ENCODE measurements at places on chromosomes 11 and 22.
A peak's percentile ranks its signal among the peaks of the same experiment; 100 is the strongest.

- DNase-seq, result no peak
Measured at GRCh38 chr22:35930933-35931332, 97.7 kb downstream of the RBFOX2 start.

- no peak for DNase-seq
Measured at GRCh38 chr11:18264677-18265555, 1.1 kb upstream of the SAA1 start.

- no peak for DNase-seq
Measured at GRCh38 chr22:33787645-33788456, 132.4 kb downstream of the LARGE1 start.

- no peak for DNase-seq
Measured at GRCh38 chr11:83072350-83073242, 899 bp upstream of the RAB30 start.

- DNase-seq, result no peak
Measured at GRCh38 chr11:57936050-57936418, 87.6 kb upstream of the OR9Q1 start.

DNA sequence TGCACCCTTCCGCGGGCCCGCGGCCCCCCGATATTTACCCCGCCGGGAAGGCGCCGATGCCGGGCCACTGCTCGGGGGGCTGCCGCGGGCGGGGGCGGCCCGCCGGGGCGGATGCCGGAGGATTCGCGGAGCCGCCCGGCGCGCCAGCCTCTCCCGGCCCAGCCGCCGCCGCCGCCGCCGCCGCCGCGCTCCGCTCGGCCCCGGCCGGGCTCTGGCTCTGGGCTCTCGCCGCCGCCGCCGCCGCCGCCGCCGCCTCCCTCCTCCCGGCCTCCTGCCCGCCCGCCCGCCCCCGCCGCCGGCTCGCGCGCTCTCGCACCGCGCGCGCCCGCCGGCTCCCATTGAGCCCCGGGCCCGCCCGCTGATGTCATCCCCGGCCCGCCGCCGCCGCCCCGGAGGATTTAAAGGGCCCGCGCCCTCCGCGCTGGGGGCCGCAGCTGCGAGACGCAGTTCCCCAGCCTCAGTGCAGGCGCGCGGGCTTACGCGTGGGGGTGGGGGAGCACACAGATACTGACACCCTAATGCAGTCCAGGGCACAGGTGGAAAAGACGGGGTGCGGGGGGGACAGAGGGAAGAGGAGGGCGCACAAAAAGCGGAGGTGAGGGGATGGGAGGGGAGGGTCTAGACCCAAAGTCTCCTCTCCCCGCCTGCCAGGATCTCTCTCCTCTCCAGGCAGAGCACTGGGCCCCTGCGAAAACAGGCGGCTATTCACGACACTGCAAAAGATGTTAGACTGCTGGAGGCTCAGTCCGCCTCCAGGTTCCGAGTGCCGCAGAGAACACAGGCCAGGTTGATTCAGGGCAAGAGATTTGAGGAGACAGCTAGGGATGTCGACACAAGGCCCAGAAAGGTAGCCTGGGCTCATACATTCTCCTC, at the start of gene CSNK1E:
Gene CSNK1E, minus strand, starts transcription at position 312 of the 873 bp plus-strand sequence. CDS start 3,276 bp downstream, outside the sequence.
- peak; percentile 66 for DNase-seq

GRCh38 chr11:9639985-9640384, 23.9 kb upstream of the SWAP70 start:
- no peak for DNase-seq

DNA sequence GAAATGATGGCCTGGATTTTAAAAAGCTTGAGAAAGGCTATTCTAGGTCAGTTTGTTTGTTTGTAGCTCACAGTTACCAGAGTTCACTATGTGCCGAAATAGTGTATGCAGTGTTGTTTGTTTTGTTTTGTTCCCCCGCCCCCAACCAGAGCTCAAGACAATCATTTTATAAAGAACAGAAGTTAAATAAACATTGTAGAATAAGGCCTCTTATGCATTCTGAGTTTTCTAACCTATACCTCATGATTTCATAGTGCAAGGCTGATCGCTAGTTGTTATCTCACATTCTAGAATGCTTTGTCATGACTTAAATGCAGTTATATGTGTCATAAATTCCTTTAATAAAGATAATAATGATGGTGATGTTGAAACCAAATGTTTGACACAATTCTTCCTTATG, 7.8 kb downstream of the KCNA4 start:
- DNase-seq, result no peak

GRCh38 chr11:64152841-64153691, 12.8 kb downstream of the MACROD1 start:
- DNase-seq, result peak; percentile 49

DNA sequence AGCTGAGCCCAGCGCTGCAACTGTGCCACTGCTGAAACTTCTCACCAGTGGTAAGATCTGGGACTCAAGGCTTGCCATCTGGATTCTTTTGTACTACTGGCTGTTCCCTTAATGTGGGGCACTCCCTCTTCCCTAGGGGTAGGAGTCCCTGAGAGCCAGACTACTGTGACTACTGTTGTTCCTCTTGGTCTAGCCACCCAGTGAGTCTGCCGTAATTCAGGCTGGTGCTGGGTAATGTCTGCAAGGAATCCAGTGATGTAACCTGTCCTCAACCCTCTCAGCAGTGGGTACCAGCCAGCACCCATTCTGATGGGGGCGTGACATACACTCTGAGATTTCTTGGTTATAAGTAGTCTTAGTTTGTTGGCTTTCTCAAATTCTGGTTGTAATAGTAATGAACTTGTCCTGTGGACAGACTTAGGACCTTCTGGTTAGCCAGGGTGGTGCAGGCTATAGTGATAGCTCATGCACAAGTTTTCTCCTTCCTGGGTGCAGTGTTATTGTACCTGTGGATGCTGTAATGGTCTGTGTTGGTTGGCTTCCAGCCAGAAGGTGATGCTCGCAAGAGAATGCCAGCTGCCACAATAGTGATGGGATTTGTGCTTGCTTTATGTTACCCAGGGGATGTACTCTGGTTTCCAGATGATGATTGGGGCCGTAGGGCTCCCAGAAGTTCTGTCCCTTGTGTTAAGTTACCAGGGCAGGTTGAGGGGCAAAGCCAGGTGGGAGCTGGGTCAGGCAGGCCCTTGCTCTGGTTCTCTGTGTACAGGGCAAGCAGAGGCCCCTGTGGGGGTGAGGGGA, 65.5 kb downstream of the ARHGAP42 start:
- DNase-seq, result no peak

DNA sequence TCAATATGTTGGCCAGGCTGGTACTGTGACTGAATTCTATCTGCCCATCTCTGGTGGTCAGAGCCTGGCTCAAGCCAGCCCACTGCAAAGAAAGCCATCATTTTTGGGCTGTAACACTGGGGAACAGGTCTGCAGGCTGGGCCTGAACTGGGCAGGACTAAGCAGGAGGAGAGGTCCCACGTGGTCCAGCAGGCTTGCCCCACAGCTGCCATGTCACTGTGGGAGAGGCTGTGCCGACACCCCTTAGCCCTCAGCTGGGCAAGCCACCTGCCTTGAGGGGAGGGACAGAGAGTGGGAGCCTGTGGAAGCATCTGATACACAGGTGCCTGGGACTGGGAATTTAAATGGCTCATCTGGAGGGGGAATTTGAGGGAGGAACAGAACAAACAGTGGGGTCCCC, 66.7 kb upstream of the CLTCL1 start:
- DNase-seq, result no peak

DNA sequence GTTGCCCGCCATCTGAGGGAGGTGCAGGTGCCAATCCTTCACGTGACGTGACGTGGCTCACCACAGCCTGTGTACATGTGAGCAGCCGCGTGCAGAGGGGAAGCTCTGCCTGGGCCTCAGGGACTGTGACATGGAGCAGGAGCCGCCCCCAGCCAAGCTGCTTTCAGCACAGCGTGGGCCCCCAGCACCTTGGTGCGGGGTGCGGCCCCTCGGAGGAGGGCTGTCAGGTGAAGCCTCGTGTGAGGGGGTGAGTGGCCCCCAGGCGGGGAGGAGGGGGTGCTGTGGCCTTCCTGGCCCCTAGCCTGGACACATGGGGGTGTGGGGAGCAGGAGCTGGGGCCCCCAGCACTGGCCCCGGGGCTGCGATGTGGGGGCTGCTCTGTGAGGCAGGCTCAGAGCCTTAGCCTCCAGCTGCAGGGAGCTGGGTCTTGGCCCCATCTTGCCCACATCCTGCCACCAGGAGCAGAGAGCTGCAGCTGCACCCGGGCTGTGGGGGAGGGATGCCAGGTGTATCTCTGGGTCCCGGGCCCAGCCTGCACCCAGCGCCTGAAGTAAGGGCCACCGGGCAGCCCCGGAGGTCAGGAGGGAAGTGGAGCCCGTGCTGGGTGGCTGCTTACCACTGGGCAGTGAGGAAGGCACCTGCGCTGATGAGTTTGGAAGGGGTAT, at the start of gene ADORA2A:
Gene ADORA2A, plus strand, starts transcription at position 100 of the 665 bp plus-strand sequence. CDS start 5,806 bp downstream, outside the sequence.
- peak; percentile 88 for DNase-seq

- no peak for DNase-seq
Measured at GRCh38 chr11:102794382-102794781, 3.6 kb downstream of the MMP1 start.

GRCh38 chr11:22860241-22860640, at the start of gene CCDC179:
Gene CCDC179, minus strand, starts transcription at chr11:22860474. Its CDS starts 53 bp downstream, at chr11:22860421.
- no peak for DNase-seq

GRCh38 chr11:2451336-2451735, 6.5 kb downstream of the KCNQ1 start:
- DNase-seq, result no peak

DNA sequence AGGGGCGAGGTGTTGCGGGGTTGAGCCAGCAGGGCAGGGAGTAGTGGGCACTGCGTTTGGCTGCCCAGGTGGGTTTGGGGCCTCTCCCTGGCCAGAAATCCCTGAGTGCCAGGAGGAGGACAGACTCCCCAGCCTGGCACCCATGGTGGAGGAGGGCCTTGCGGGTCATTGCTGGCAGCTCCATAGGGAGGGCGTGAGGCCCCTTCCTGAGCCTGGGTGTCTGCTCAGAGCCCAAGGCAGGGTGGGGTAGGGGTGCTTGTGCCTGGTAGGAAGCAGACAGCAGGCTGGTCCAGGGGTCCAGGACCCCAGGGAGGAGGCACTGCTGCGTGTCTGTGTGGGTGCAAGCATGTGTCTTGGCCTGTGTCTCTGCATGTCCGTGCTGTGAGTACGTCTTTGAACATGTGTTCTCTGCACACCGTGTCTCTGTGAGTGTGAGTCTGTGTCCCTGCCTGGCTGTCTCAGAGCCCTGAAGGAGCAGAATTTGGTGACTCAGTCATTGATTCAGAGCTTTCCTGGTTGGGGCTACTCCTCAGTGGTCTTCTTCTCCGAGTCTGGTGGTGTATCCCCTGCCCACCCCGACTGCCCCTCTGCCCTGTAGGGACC, 3.9 kb downstream of the TSPAN4 start:
- no peak for DNase-seq

DNA sequence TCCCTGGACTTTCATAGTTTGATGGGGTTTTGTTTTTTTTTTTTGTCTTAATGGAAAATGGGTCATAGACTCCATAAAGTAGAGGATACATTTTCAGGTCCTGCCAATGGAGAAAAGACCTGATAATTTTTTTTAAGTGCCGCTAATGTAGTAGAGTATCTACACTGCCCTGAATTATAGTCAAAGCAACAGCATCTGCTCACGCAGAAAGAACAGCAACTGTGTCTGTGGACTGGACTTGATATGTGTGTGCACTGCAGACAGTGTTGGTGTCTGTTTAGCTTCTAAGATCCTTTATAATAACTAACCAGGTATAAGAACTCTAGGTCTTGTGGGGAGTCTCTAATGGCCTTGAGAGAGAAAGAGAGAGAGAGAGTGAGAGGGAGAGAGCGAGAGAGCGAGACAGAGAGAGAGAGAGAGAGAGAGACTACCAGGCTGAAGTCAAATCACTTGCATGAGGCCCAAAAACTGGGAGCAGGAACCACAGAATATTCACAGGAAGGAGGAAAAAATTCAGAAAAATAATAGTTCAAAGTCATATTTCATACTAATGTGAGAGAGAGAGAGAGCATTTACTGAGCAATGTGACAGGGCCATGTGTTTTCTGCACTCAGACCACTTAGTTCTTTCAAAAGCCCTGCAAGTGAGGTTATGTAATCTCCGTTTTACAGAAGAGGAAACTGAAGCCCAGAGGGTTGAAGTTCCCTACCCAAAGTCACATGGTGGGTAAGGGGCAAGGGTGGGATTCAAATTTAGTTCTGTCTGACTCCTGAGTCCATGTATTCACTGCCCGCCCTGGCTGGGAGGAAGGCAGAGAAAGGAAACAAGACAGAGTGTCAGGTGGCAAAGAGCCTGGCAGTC, 8.6 kb upstream of the MIAT start:
- DNase-seq, result no peak

DNA sequence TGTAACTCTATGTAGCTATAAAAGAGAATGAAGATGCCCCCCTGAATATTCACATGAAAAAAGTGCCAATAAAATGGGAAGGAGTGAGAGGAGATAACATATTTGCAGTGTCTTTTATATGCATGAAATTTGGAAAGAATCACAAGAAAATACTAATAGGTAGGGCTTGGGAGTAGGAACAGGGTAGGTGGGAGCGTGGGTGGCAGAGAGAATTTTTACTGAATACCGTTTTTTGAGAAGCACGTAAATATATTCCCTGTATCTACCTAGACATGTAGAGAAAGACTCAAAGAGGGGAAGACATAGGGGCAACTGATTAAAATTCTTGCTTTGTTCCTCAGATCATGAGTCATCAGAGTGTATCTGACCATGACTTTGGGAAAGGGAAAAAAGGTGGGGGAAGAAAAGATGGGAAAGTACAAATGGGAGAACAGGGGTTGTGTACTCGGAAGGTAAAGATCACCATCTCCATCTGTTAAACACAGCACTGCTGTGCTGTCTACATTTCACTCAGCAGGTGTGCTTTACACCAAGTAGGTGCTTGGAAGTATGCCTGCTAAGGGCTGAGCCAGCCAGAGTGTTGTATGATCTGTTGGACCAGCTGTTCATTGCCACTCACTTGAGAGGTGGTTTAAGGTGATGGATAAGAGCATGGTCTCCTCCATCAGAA, 16.0 kb downstream of the PRR5L start:
- no peak for DNase-seq

- no peak for DNase-seq
Measured at GRCh38 chr11:31779374-31779791, 31.7 kb downstream of the PAX6 start.

- DNase-seq, result no peak
Measured at GRCh38 chr11:45298718-45299117, 12.6 kb upstream of the SYT13 start.

GRCh38 chr11:69012092-69013008, 696 bp downstream of the MRGPRF start:
- no peak for DNase-seq

DNA sequence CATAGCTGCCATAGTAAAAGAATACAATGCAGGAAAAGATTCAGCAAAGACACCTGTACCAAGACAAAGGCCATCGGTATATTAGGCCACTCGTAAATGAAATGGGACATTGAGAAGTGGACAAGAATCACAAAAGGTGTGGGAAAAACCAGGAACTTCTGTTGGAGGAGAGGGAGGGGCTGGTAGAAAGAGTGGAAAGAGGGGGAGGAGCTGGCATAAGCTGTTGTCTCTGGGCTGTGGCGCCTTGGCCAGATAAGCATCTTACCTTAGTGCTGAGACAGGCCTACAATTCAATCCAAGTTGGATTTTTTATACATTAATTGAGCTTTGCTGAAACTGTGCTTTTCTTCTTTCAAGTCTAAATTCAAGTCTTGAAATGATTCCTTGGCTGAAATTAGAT, 37.1 kb downstream of the ZNF202 start:
- no peak for DNase-seq

DNA sequence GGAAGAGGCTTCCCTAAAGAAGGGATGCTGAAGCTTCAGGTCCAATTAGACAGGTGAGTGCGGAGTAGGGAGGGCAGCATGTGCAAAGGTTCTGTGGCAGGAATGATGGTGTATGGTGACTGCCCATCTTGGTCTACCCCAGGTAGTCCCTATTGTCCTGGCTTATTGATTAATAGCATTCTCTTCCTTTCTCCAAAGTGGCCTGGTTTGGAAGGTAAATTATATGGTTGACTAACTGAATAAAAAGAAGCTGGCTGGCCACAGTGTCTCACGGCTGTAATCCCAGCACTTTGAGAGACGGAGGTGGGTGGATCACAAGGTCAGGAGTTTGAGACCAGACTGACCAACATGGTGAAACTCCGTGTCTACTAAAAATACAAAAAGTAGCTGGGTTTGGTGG, 230.5 kb downstream of the MIAT start:
- DNase-seq, result no peak
